ENCODE measurements at places on chromosomes 5 and 9.
A peak's percentile ranks its signal among the peaks of the same experiment; 100 is the strongest.

- DNase-seq, result no peak
Measured at GRCh38 chr9:16510482-16510881, 360.0 kb downstream of the BNC2 start.

DNA sequence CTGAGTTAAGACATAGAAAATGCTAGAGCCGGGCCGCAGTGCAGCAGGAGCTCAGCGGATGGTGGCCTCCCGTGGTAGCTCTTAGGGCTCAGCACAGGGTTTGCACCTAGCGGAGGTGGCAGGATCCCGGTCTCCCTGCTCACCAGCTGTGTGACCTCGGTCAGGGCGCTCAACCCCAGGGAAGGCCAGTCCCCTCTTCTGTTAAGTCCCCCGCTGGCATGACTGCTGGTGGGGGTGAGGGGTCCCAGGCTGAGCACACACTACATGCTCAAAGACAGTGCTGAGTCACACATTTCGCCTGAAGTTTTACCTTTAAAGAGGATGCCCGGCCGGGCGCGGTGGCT, 39.0 kb downstream of the HRH2 start:
- DNase-seq, result no peak

DNA sequence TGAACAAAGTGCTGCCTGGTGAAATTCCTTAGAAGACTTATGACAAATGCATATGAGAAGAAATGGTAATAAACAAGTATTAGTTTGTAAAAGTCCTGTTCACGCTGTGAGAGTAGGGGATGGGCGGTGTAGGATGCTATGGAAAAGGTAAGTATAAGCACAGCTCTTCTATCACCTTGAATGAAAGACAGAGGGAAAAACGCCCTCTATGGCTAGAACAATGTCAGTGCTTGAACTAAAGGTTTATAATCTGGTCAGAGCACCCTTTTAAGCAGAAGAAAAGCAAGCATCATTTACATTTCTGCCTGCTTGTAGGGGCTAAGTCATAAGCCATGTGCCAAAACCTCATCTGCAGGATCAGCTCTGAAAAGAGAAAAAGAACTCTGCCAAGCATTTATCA, 115.2 kb downstream of the LHFPL2 start:
- no peak for DNase-seq

DNA sequence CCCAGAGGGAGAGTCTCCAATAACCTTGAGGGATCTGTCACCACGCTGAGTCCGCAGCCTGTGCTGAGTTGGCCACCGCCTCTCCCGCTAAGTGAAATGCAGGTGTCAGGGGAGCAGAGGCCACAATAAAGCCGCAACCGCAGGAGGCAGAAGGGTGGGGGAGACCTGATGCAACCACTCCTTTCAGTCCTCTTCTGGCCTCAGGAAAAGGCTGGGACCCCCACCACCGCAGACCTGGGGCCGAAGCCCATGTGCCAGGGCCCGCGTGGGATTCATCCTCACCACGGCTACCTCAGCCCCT, 576 bp downstream of the MAP1B start:
- DNase-seq, result no peak

DNA sequence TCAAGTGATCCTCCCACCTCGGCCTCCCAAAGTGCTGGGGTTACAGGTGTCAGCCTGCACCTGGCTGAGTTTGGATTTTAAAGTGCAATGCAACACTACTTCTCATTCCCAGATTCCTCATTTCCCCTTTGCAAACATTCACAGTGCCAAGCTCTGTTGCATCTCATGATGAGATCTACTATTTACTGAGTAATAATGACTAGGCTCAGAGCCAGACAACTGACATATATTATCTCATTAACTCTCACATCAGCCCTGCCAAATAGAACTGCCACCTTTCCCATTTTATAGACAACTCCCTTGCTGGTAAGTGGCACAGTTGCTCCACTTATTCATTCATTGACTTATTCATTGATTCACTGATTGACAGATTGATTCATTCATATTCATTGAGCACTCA, 7.0 kb downstream of the PDE6A start:
- no peak for DNase-seq

GRCh38 chr5:40685193-40685592, 5.5 kb downstream of the PTGER4 start:
- no peak for DNase-seq

DNA sequence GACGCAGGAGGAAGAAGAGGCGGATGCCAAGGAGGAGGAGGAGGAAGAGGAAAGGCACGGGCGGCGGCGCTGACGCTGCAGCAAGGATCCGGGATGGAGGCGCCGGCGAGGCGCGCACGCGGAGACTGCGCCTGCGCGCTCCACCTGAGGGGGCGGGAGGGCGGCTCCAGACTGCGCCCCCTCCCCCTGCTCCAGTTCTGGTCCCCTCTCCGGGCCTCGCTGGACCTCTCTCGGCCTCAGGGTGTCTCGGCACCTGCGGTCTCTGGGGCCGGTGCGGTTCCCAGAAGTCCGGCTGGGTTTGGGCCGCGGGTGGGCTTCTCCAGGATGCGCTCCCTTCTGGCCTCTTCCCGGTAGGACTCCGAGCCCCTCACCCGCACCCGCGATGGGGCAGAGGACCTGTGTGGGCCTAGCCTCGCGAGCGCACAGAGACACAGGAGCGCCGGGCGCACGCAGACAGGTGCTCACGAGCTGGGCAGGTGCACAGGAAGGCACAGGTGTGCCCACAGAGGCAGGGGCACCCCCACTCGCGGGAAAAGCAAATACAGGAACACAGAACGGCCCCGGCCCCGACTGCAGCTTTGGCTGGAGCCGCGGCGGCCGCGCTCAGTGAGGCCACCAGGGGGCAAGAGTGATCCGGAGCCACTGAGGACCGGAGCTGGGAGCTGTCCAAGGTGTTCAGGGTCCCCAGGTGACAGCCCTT, at the start of gene NPDC1:
NPDC1 (minus strand) TSS at position 90 of the 700 bp plus-strand sequence. CDS start 188 bp downstream, outside the sequence.
- DNase-seq, result peak; percentile 84

GRCh38 chr5:36796155-36796554, 80.4 kb upstream of the NIPBL start:
- no peak for DNase-seq

- no peak for DNase-seq
Measured at GRCh38 chr5:73204332-73204731, 31.3 kb downstream of the TMEM174 start.

GRCh38 chr5:156778752-156779151, 71.3 kb upstream of the PPP1R2B start:
- DNase-seq, result no peak

DNA sequence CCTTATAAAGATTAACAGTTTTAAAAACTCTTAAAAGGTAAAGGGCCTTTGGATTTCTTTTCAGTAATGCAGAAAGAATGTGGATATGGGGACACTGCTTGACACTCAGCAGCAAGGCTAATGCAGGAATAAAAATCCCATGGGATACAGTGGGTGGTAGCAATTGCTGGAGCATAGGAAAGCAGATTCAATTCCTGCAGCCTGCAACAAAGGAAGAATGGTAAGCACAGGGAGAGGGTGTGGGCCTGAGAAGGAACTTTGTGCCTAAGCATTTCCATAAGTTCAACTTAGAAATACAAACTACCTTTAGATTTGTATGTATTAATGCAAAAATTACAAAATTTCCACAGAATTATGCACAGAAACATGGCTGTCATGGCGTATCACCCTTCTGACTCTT, 65.8 kb upstream of the CDK5RAP2 start:
- no peak for DNase-seq

Measured in memory B cell (primary cell).